Hematopoietic multipotent progenitor cell (in vitro differentiated cells): ENCODE measurements at places on chromosomes 16 and 17.

DNA sequence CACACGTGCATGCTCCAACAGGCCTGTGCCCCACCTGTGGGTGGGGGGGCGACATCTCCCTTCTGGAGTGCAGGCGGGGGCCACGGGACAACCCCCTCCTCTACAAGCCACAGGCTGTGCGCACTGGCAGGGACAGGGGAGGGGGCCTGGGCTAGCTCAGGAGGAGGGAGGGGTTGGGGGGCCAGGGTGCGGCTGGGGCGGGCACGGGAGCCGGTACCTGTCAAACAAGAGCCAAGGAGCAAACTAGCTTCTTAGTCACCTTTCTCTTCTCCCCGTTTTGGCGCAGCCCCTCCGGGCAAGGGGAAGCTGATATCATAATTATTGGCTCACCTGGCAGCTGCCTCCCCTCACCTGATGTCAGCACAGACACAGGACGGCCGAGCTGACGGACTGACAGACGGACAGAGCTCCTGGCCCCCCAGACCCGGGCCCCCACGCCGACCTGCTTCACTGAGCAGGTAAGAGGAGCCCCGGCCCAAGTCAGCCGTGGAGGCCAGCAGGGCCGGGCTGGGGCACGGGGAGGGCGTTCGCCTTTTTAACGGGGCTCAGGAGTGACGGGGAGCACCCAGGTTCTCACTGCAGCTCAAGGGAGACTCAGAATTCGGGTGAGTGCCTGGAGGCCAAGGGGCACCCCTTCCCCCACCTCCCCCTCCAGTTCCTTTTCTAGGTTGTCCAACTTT is at the start of gene FOXN1:
FOXN1 (plus strand) TSS at position 363 of the 680 bp plus-strand sequence. CDS start 17,622 bp downstream, outside the sequence.
- DNase-seq = no peak

DNA sequence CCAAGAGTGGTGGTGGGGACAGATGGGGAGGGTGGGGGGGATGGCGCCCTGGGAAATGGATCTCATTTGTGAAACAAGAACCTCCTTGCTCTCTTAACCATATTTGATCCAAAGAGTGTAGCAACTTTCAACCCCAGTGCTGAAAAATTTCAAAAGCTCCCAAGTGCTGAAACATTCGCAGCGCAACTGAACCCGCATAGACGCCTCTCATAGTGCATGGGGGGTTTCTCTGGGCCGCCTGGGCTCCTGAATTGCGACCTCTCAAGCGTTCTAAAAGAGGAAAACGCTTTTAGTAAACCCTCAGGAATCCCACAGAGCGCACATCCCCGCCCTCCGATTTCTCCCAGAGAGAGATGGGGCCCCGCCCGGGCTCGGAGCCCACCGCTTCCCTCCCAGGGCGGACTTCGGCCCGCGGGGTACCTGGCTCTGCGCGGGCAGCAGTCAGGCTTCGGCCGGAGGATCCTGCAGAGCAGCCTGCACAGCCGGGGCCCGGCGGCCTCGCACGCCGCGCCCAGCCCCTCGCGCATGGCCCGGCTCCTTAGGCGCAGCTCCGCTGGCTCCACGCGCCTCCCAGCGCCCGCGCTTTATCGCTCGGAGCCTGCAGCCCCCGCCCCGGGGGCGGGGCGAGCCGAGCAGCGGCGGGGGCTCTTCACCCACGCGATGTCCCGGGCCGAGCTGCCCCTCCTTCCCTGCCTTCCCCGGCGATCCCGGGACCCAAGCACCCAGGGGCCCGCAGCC is 7.0 kb downstream of the NOS2 start:
- no peak for DNase-seq

DNA sequence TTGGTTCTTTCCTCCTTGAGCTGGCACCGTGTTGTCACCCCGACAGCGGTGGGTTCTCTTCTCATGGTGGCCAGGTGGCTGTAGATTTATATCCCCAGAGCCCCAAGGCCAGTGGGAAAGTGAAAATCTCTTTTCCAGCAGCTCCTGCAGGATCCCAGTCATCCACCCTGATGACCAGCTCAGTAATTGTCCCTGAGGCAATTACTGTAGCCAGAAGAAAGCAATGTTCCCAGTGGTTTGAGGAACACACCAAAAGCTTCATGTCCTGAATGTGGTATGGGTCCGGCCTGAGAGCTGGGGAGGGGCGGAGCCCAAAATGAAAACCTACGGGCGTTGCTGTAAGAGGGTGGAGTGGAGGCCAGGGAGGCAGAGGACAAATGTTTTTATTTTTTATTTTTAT is 69.0 kb downstream of the WSB1 start:
- DNase-seq = no peak

DNA sequence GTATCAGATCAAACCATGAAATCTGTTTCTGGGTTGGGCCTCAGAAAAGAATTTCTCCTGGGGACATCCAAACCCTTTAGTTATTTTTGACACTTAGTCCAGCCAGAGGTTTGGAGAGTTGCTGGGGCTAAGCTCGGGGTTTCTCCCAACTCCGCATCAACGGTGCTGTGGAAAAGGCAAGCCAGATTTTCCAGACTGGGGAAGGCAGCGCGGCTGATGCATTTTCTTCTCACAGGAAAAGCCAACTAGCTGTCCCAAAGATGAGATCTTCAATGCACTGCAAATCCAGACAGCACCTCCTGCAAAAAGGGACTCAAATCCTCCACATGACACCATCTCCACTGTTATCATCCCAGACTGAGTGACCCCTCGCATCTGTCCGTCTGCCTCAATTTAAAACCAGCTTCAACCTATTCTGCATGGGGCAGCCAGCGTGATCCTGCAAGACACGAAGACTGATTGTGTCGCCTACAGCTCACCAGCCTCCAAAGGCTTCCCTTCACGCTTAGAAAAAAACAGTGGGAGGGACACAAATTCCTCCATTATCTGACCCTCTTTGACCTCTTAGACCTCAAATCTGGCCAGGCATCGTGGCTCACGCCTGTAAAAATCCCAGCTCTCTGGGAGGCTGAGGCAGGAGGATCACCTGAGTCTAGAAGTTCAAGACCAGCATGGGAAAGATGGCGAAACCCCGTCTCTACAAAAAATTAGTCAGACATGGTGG is 62.0 kb downstream of the GAS7 start:
- DNase-seq = no peak

GRCh38 chr16:46658925-46659324 is 30.1 kb downstream of the VPS35 start:
- no peak for DNase-seq

DNA sequence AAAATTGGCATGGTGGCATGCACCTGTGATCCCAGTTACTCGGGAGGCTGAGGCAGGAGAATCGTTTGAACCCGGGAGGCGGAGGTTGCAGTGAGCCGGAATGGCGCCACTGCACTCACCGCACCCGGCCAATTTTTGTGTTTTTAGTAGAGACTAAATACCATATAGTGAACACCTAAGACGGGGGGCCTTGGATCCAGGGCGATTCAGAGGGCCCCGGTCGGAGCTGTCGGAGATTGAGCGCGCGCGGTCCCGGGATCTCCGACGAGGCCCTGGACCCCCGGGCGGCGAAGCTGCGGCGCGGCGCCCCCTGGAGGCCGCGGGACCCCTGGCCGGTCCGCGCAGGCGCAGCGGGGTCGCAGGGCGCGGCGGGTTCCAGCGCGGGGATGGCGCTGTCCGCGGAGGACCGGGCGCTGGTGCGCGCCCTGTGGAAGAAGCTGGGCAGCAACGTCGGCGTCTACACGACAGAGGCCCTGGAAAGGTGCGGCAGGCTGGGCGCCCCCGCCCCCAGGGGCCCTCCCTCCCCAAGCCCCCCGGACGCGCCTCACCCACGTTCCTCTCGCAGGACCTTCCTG is at the start of gene HBQ1:
HBQ1 (plus strand) TSS at position 359 of the 575 bp plus-strand sequence; CDS start at position 387, 28 bp downstream.
- peak; percentile 55 for DNase-seq

DNA sequence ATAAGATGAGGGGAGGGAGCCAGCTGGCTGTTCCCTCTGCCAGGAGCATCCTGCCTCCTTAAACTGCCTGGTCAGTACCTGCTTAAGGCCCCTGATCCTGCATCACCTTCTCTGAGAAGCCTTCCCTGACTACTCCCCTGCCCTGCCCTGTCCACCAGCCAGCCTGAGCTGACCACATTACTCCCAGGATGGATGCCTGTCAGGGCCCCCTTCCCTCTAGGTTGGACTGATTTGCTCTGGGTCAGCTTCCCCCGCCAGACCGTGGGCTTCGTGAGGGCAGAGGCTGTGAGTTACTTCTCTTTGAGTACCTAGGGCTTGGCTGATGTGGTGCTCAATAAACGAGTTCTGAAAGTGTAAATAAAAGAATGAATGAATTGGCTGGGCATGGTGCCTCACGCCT is 63.3 kb downstream of the WSB1 start:
- DNase-seq = no peak

- no peak for DNase-seq
These were observed 151.1 kb downstream of the ITFG1 start for GRCh38 chr16:47309581-47310312.

DNA sequence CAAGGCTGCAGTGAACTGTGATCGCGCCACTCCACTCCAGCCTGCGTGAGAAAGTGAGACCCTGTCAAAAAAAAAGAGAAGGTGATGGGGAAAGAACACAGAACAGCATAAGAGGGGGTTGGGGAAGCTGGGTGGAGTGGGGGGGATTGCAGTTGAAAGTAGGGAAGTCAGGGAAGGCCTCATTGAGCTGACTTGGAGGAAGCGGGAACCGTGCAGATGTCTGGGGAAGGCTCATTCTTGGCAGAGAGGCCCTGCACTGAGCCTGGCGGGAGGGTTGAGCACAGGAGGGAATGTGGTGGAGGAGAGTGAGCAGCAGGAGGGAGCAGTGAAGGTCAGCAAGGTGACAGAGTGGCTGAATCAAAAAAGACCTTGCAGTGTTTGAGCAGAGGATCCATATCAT is 26.9 kb downstream of the IL4R start:
- DNase-seq = no peak

DNA sequence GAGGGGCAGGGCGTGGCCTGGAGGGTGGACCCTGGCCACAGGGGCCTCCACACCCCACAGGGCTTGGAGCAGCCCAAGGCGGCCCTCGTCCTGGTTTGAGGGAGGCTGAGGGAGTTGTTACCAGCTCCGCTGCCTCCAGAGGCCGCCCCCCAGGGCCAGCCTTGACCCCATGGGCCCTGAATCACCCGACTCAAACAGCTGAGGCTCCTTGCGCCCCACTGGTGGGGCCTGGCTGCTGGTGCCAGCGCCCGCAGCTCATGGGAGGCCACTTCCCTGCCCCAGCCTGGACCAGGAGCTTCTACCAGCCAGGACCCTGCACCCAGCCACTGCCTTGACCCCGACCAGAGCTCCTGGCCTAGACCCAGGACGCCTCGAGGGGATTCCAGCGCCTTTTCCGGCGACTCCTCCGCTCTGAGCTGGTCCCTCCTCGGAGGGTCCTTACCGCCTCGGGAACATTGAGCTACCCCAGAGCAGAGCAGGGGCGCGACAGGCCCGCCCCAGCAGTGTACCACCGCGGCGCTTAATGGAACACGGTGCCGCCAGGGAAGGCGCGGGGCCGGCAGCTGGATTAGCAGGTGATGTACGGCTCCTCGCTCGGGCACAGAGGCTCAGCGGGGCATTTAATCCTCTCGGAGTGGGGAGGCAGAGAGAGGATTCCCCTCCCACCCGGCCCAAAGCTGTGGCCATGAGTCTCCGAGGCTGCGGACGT is 37.2 kb downstream of the GSE1 start:
- no peak for DNase-seq

- no peak for DNase-seq
These were observed 58.7 kb downstream of the CMC2 start for GRCh38 chr16:80947708-80948625.

GRCh38 chr16:11386791-11387546 is 41.7 kb downstream of the RMI2 start:
- DNase-seq = peak; percentile 47

- no peak for DNase-seq
These were observed 82.2 kb upstream of the RNU2-1 start for GRCh38 chr17:43315858-43316521.

- no peak for DNase-seq
These were observed 76.1 kb upstream of the IRX3 start for GRCh38 chr16:54362591-54363206.

- DNase-seq = peak; percentile 65
These were observed 1.9 kb downstream of the CMC2 start for GRCh38 chr16:81004646-81005353.

DNA sequence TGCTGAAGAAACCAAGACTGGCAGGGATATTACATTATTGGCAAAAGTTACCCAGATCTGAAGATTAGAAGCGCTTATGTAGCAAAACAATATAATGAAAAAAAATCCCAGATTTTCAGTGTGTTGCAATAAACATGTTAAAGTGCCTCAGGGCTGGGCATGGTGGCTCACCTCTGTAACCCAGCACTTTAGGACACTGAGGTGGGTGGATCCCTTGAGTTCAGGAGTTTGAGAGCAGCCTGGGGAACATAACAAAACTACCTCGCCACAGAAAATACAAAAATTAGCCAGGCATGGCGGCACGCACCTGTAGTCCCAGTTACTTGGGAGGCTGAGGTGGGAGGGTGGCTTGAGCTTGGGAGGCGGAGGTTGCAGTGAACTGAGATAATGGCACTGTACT is 6.8 kb downstream of the ZNF207 start:
- DNase-seq = no peak

DNA sequence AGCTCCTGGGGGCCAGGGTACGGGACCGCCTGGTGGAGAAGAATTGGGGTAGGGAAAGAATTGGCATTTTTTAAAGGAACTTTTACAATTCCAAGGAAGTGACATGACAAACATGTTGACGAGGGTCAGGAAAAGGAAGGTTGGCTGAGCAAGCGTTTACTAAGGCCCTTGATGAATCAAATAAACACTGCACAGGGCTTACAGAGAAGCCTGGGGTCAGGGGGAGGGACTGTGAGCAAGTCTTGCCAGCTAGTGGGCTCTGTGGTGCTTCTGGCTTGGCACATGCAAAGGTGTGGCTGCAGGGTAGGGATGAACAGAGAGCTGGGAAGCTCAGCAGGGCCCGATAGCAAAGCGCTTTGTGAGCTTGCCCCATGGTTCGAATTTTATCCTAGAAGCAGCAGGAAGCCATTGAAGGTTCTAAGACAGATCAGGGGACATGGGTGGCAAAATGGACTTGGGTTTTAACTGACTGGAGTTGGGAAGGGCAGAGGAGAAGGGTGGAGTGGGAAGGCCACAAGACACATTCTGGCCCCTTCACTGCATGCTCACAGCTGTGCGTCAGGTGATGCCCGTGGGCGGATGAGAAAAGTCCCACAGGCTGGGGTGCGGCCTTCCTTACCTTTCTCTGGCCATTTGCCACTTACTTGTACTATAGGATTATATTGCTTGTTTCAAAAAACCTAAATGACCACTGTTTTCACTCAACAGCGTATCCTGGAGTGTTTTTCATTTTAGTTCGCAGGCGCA is 117.8 kb downstream of the SOCS1 start:
- DNase-seq = no peak
